ENCODE measurements at places on chromosomes 4 and X.

DNA sequence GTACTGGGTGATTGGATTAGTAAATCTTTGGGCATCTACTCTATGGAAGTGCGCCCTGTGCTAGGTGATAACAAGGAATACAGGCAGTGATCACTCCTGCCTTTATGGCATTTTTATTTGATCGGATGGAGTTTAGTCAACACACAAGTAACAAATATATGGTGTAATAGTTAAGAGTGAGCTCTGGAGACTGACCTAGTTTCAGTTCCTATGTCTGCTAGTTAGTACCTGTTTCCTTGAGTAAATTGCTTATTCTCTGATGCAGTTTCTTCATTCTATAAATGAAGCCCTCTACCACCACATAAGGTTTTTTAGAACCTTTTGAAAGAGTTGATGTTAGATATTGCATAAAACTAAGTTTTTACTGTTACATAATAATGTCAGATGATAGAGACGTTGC is 134.6 kb downstream of the KDM6A start:
- no peak for DNase-seq

GRCh38 chr4:27085396-27085795 is 224.8 kb downstream of the STIM2 start:
- DNase-seq = no peak

DNA sequence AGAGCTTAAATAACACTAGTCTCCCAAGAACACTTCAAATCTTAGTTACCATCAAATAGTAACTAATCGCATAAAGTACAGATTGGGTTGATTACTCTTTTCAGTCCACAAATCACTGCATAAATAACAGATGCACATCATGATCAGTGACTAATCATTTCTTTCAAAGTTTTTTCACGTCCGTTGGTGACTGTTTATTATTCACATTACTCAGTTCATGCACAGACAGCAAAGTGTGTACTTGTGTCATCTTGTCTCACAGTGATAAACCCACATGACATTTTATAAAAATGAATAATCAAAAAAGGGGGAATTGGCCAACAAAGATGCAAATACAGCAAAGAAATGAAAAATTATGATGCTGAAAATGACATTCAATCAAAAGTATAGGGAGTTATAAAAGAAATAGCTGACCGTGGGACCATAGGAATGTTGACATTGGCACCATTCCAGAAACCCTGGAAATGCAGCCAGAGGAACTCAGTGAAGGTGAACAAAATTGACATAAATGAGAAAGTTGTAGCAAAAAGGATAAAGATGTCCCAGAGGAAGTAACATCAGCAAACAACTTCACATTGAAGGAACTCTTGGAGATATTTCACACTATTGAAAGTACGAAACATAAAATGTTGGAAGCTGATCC is 161.5 kb downstream of the SOX3 start:
- peak; percentile 3 for DNase-seq

GRCh38 chrX:24828600-24828999 is 134.9 kb downstream of the POLA1 start:
- DNase-seq = no peak

GRCh38 chr4:74598611-74599325 is 153.8 kb downstream of the AREG start:
- no peak for DNase-seq

GRCh38 chr4:11596989-11597388 is 168.3 kb upstream of the HS3ST1 start:
- no peak for DNase-seq
